ENCODE measurements at places on chromosomes 6 and 20.

- no peak for DNase-seq
These were observed 392.0 kb upstream of the FLRT3 start for GRCh38 chr20:14729390-14729789.

GRCh38 chr20:34578025-34578424 lies 19.5 kb downstream of the MAP1LC3A start:
- DNase-seq: no peak

GRCh38 chr6:130324657-130325056 lies 41.2 kb upstream of the TMEM200A start:
- no peak for DNase-seq

- no peak for DNase-seq
These were observed 79.4 kb downstream of the CD24 start for GRCh38 chr6:106894978-106895702.

- DNase-seq: no peak
These were observed 710.5 kb downstream of the RFPL4B start for GRCh38 chr6:113057567-113058053.

DNA sequence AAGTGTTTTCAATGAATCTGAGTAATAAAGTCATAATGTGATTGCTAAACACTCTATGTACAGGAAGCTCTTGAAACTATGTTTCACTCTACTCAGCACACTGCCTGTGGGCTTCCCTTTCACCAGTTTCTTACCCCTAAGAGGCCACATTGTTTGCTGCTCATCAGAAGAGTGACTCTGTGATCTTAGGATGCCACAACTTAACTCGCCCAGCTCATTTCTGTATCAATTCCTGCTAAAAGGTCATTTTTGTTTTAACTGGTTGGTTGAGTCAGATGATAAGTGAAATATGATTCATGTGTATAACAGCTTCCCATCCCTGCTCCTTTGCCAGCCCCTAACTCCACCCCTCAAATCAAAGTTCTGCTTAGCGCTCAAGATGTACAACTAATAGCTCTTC lies 9.8 kb upstream of the NDUFAF4 start:
- DNase-seq: peak; percentile 32

- no peak for DNase-seq
These were observed 16.5 kb upstream of the SH3BGRL2 start for GRCh38 chr6:79614326-79615305.

- no peak for DNase-seq
These were observed 47.4 kb downstream of the TGM2 start for GRCh38 chr20:38117635-38118034.

GRCh38 chr6:133749427-133749826 lies 139.5 kb upstream of the TCF21 start:
- DNase-seq: no peak

- DNase-seq: no peak
These were observed 4.4 kb downstream of the PCED1A start for GRCh38 chr20:2836035-2836434.

DNA sequence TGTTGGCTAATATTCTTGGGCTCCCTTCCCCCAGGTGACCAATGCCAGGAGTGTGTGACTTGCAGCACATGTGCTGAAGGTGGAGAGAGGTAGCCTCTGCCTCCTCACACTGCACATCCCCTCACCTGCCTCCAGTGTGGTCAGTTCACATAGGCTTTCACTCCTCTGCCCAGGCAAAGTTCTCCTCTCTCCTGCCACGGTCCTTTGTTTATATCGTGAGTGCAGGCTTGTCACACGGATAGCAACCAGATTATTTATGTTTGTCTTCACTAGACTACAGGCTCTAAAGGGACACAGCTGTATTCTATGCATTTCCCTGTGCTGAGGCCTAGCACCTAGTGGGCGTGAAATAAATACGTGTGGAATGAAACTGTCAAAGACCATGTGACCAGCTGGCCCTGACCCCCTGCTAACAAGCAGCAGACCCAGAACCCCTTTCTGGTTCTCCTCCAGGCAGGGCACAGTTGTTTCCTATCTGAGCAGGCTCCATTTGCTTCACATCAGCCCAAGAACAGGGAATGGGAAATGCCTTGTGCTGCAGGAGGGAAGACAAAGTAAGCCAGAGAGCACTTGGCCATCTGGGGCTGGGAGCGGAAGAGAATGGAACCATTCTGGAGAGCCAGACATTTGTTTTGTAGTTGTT lies 42.3 kb downstream of the UNC5CL start:
- DNase-seq: no peak

DNA sequence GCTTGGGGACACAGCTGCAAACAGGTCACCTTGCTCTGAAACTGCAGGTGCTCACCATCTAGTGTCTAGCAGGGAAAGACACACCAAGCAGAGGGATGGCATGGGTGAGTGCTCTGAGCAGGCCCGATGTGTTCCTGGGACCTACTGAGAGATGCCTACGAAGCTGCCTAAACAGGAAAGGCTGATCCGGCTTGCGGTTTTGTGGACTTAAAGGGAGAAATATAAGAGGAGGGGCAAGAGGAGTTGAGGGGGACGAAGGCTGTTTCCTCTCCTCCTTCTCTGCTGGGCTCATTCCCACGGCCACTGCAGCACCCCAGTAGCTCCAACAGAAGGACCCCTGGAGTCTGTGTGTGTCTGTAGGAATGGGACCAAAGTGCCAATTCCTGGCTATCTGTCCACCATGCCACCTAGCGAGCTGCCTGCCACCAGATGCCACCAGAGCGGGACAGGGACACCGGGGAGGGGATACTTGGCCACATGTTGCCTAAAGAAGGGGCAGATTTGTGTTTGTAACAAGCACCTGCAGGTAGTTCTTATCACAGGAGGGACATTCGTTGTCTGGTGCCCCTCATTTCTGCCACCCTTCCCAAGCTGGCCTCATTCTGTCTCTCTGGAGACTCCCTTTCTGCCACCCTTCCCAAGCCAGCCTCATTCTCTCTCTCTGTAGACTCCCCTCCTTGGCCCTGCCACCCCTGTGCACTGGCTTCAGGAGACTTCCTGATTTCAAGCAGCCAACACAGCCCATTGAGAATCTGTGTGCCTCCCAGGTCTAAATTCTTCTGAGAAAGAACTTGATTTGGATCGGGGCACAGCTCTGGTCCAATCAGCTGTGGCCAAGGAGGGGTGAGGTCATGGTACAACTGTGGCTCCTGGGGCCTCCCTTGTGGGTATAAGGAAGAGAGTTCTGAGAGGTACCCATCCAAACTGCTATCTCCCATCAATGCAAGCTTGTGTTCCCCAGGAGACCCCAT lies 221.8 kb downstream of the ANKRD60 start:
- DNase-seq: no peak

GRCh38 chr6:24376871-24377270 lies 19.0 kb upstream of the DCDC2 start:
- no peak for DNase-seq

DNA sequence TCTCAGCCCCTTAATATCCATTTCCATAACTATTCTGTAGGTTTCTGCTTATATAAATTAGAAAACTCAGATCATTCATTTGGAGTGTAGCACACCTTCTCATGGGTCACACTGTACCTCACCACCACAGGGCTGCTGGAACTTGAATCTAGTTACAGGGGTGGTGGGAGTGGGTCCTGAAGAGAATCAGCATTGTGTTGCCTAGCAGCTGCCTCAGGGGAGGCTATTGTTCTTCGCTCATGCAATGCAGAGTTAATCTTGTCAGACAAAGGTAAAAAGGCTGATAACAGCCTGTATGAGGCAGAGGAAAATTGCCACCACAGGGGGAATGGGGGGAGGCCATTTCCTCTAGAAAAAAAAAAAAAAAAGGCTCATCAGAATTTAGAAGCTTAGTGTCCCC lies 496.0 kb upstream of the ADGRB3 start:
- DNase-seq: no peak

All from activated naive CD4-positive, alpha-beta T cell treated with Interleukin-2 at 50 U/mL for 16 hours (primary cell).